ENCODE measurements at places on chromosomes 16 and 17.

DNA sequence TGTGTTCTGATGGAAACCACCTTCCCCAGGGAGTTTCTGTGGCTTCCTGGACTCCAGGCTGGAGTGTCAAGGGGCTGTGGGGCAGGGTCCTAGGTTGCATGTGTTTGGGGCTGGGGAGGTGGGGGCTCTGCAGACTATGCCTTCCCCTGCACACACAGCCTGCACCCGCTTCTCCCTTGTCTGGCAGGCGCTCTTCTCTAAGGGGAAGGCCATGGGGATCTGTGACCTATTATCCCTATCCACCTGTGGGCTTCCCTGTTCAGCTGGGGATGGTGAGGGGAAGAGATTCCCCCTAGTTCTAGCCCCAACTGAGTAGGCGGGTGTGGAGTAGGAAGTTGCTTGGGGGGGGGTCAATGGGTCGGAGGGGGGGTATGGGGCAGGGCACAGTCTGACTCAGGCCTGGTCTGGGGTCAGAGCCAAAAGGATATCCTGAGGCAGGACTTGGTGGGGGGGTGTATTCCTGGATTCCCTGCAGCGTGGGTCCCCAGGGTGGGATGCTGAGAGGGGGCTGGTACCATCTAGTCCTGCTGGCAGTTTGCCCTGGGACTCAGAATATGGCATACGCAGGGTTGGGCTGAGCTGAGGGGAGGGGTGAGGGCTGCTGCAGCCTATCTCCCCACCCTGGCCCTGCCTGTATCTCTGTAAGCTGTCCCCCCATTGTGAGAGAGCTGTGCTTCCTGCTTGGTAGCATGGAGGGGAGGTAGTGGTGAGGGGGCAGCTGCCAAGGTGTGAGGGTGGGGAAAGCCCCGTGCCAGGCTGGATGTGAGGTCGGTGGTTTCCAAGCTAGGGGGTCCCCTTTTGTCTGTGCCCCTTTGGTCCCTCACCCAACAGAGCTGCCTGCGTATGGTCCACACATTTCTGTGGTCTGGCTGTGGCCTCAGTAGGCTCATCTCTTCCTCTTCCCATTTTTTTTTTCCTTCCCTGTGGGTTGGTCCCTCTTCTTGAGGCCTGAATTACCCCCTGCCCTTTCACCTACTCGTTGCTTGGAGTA is 14.7 kb downstream of the RARA start:
- peak; percentile 67 for DNase-seq

GRCh38 chr16:87956365-87957231 is 5.4 kb downstream of the BANP start:
- DNase-seq = peak; percentile 52

- DNase-seq = no peak
These were observed 17.1 kb upstream of the NAGLU start for GRCh38 chr17:42518755-42519545.

- no peak for DNase-seq
These were observed 6.4 kb downstream of the AOC3 start for GRCh38 chr17:42857389-42857788.

DNA sequence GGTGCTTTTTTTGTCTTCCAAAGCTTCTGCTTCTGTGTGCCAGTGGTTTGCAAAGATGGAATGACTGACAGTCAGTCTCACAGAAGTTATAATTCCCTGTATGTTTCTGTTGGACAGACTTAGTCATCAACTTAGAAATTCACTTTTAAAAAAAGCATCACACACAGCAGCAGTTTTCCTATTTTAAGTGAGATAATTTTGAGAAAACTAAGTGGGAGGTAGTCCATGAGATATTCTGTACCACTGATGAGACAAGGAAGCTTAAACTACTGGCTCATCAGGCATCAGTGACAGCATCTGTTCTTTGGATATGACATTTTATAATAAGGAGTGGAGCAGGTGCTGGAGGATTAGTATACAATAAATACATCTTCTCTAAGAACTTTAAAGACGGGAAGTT is 20.0 kb downstream of the CNP start:
- no peak for DNase-seq

GRCh38 chr16:56226187-56226586 is 34.9 kb downstream of the GNAO1 start:
- no peak for DNase-seq

DNA sequence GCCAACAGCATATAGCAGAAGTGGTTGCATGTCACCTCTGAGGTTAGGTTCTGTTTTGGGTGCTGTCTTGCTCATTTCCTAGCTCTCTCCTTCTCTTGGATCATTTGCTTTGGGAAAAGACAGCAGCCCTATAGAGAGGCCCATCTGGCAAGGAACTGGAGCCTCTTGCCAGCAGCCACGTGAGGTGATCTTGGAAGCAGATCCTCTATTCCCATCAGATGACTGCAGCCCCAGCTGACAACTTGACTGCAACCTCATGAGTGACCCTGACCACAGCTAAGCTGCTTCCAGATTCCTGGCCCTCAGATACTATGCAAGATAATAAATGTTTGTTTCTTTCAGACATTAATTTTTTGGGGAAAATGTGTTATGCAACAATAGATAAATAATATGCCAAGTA is 213.3 kb upstream of the HS3ST4 start:
- no peak for DNase-seq

DNA sequence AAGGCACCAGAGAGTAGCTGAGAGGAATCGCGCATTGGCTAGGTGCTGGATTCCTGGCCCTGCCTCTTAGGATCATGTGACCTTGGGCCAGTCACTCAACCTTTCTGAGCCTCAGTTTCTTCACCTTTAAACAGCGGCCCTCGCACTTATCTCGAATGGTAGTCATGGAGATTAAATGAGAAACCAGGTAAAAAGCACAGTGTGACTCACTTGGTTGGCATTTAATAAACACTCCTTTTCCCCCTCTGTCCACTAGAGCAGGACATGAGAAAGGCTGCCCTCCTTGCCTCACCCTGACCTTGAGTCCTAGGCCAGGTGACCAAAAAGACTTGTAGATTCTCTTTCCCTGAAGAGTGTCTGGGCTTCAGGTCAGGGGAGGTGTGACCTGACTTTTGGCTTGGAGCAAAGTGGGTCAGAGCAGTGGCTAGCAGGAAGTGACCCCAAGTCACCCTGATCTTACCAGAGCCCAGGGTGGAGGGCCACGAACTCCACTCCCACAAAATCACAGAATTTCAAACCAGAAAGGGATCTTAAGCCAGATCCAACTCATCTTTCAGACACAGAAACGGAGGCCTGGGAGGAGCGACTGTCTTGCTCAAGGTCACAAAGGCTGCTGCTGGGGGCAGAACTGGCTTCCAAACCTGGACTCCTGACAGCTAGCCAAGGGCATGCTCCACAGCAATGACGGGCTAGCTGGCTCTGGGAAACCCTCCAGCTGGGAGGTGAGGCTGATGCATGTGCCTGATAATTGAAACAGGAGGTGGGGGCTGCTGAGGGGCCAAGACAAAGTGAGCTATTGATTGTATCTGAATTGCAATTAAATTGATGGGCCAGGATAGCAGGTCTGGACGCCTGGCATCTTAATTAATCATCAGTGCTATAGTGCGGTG is 65.2 kb downstream of the PIPOX start:
- no peak for DNase-seq

DNA sequence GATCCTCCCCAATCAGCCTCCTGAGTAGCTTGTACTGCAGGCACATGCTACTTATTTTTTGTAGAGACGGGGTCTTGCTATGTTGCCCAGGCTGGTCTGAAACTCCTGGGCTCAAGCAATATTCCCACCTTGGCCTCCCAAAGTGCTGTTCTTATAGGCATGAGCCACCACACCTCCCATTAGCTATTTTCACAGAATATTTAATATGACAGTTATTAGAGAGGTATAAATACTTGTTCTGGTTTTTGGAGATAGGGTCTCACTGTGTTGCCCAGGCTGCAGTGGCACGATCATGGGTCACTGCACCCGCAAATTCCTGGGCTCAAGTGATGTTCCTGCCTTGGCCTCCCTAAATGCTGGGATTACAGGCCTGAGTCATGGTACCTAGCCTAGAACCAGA is 21.1 kb downstream of the ZNF213 start:
- no peak for DNase-seq

GRCh38 chr17:58285422-58285810 is 4.7 kb upstream of the MPO start:
- DNase-seq = no peak

GRCh38 chr17:81387100-81388090 is 7.9 kb upstream of the BAHCC1 start:
- DNase-seq = peak; percentile 38

DNA sequence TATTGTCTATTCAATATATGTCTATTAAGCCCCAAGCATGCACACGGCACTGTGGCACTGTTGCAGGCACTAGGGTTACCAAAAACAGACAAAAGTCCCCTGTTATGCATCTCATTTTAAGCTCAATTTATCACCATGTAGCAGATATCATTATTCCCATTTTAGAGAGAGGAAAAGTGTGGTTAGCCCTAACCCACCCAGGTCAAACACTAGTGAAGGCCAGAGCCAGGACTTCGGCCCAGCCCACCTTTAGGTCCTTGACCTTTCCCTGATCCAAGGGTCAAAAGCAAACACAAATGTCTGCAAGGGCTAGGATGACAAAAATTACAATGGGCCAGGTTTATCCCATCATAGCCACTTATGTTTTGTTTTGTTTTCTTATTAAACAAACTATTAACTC is 130.3 kb upstream of the NUDT7 start:
- no peak for DNase-seq

GRCh38 chr16:79482011-79482410 is 118.5 kb downstream of the MAF start:
- no peak for DNase-seq

DNA sequence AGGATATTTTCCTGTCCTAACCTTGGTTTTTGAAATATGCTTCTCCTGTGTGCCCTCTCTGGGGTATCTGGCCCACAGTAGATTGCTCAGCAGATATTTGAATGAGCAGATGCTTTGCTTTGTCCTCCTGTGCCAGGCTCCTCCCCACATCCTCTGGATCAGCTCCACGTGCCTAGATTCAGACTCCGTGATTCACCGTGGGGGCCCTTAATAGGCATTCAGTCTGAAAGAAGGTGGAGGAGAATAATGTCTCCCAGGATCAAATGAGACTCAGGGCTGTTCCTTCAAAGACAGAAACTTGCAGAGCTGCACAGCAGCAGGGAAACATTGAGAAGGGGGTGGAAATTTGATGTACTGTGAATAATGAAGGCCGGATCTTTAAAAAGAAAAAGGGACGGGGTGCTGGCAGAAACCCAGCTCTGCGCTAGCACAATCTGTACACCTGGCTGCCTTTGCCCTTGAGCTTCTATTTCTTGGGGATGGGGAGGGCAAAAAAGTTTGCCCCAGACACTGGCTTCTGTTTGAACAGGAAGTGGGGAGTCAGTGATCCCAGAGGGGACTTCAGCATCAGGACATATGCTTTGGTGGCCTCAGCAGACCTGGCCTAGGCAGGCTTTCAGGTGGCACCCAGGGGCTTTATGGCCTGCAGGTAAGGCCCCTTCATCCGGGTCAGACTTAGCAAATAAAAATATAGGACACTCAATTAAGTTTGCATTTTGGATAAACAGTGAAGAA is 15.9 kb upstream of the SLC12A3 start:
- no peak for DNase-seq

- DNase-seq = no peak
These were observed 44.8 kb downstream of the PECAM1 start for GRCh38 chr17:64345689-64346376.

DNA sequence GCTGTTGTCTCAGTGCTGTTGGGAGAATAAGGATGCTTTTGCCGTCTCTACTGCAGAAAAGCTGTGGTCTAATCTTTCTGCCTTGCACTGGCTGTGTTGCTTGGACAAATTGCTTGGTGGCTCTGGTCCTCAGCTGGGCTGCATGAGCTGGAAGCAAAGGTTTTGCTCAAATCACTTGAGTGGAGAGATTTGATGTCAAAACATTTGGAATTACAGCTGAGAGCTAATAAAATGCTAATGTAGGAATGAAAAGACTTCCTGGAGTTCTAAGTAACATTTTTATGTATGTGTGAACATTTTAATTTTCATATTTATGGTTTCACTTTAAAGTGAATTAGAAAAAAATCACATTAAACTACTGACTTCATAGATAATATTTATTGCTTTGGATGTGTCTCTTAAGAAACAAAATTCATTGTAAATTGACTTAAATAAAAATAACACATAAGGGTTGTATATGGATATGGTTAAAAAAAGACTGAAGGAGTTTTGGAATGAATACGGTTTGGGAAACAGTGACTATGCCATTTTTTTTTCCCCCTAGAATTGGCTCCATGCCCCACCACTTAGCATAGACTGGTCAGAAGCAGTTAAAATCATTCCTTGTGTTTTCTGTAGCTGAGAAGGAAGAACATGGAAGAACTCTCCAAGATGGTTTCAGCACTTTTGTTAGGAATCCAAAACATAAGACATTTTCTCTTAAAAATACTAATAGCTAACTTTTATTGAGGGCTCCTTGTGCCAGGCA is 39.2 kb upstream of the FAM20A start:
- no peak for DNase-seq

DNA sequence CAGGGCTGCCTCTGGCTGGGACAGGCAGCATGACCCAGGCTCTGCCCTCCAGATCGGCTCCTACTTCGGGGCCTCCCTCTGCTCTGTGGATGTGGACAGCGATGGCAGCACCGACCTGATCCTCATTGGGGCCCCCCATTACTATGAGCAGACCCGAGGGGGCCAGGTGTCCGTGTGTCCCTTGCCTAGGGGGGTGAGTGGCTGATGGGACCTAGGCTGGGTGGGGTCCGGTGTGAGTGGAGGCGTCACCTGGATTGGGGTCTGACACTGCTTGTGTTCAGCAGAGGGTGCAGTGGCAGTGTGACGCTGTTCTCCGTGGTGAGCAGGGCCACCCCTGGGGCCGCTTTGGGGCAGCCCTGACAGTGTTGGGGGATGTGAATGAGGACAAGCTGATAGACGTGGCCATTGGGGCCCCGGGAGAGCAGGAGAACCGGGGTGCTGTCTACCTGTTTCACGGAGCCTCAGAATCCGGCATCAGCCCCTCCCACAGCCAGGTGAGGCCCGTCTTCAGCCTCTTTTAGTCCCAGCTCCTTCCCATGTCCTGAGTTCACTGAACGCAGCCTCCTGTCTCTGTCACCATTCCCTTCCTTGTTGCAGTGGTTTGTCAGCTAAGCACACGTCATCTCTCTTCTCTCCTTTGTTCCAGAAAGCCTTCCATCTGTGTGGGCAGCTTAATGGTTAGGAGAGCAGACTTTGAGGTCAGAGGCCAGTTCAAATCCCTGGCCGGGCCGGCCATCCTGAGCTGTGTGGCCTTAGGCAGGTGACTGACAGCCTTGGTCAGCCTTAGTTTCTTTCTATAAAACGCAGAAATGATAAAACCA is 16.9 kb downstream of the COX6A2 start:
- no peak for DNase-seq

DNA sequence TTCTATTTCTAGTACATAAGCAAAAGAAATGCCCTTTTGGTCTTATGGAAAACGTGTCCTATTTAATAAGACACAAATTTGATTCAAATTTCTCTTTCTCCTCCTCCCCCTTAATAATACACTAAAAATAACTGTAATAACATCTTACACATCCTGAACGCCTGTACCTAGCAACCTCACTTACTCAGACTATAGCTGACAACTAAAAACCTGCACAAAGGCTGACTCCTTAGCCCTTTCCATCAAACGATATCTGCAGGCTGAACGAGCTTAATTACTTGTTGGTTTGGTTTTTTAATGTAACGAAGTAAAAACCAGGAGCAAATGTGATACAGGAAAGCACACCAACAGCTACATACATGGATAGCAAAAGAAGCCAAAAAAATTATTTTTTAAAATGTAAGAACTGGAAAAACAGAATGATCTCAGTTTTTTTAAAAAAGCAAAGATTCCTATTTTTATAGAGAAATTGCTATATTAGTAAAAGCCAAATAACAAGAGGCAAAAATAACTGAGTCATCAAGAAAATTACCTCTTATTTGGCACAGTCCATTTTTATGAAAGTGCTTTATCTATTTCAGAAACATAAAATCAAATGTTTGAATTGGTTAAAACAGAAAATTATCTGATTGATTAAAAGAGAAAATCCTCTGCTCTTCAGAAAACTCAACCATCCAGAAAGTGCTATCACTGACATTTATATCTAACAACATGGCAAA is 23.5 kb downstream of the ADCY9 start:
- no peak for DNase-seq
